ENCODE measurements at places on chromosomes 13 and 19. TPM values are rescaled to one million over a fixed set of nuclear protein-coding genes. Genes with fewer than 3 reads are reported as not detected.

DNA sequence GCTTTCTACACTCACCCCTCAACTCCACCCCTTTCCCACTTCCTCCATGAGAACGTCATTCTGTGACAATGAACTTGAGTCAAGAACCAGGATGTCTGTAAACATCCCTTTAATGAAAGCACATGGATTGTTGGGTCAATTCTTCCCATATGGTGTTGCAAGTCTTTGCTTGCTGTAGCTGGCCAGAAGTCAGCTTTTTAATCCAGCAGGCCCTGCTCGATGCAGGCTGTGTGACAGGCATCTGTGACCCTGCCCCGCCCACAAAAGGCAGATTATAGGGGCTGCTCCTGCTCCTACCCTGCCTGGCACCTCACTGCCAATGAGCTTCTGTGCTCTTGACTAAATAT lies 78.0 kb downstream of the STARD13 start:
- peak; percentile 59 for DNase-seq

Gene KLK8
- total RNA-seq: not detected

- DNase-seq: no peak
Observed at GRCh38 chr13:66803808-66804456, 426.2 kb downstream of the PCDH9 start.

GRCh38 chr19:48859711-48860572 lies 8.5 kb downstream of the PLEKHA4 start:
- no peak for DNase-seq

- no peak for DNase-seq
Observed at GRCh38 chr19:50309396-50310125, 19.6 kb downstream of the KCNC3 start.

DNA sequence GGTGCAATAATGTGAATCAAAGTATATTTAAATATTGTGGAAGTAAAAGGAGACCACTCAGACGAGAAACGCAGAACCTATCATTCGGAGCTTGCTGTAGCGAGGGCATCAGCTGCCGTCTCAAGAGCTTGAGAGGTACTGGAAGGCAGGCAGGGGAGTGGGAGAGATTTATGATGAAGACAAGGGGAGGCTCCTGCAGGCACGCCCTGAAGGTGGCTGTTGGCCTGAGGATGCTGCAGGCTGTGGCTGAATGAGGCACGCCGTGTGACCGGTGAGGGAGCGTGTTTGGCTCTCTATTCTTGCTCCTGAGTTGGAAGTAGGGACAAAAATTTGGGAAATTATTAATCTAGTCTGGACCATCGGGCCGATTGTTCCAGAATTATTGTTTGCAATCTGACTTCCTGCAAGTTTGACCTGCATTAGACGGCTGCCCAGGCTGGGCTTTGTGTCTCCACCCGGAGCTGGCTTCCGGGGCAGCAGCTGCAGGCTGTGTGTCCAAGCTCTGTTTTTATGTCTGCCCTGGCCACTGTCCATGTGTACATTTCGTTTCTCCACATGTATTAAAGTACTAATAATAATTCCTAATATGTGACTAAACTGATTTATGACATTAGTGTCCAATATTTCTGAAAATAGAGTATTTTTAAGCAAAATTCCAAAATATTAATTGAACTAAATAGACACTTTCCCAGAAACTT lies 91.1 kb upstream of the ANKRD10 start:
- peak; percentile 83 for DNase-seq

Gene CEACAM3
- total RNA-seq: 0.29 TPM

DNA sequence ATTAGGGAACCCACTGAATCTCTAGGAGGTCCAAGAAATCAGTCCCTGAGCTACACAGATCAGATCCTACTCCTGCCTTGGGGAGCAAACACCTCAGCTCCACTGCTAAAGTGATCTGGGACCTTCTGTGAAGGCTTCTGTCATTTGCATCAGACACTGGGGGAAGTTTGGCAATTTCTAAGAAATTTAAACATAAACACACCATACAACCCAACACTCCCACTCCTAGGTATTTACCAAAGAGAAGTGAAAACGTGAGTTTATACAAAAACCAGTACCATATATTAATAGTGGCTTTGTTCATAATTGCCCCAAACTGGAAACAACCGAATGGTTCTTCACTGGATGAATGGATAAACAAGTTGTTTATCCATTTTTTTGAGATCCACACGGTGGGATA lies 7.3 kb upstream of the TYROBP start:
- no peak for DNase-seq

- no peak for DNase-seq
Observed at GRCh38 chr13:40061466-40062450, 406.3 kb downstream of the COG6 start.

- DNase-seq: no peak
Observed at GRCh38 chr13:84296401-84296800, 414.1 kb upstream of the SLITRK1 start.

Gene FPR3
- total RNA-seq: 11.8 TPM

DNA sequence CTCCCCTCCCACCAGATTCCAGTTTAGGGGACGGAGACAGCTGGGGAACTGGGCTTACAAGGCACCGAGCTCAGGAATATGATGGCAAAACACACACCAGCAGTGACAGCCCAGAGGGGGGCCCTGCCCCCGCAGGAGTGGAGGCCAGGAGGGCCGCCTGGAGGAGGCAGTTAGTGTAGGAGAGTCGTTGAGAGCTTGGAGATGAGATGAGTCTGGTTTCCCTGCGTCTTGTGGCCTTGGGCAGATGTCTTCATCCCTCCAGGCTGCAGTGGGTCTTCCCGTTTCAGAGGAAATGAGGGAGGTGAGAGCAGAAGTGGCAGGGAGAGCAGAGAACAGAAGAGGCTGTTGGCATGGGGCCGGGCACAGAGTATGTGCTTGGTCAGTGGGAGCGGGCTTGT lies 4.9 kb downstream of the CELF5 start:
- DNase-seq: peak; percentile 16

Gene AZU1
- total RNA-seq: not detected

Gene TTYH1
- total RNA-seq: 2.4 TPM

Gene VSIG10L
- total RNA-seq: 0.85 TPM

DNA sequence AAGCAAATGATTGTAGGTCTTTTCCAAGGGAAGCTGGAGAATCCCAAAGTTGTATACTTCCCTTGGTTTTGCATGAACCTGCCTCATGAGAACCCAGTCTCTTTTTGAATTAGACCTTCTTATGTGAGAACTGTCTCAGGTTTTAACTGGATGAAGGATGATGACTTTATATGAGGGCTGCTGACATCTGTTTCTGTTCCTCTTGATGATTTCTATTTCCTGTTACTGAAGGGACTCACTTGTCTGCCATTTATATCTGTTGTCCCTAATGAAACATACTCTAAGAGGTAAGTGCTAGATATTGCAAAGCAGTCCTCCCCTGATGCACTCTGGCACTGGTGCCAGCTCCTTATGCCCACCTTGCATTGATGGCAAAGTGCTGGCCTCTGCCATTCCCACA lies 33.6 kb downstream of the ERICH4 start:
- no peak for DNase-seq

- no peak for DNase-seq
Observed at GRCh38 chr19:5624741-5625278, 1.9 kb downstream of the SAFB start.

- no peak for DNase-seq
Observed at GRCh38 chr13:112776354-112776753, 86.5 kb downstream of the ATP11A start.

GRCh38 chr13:43132257-43132656 lies 108.9 kb downstream of the DNAJC15 start:
- DNase-seq: no peak

DNA sequence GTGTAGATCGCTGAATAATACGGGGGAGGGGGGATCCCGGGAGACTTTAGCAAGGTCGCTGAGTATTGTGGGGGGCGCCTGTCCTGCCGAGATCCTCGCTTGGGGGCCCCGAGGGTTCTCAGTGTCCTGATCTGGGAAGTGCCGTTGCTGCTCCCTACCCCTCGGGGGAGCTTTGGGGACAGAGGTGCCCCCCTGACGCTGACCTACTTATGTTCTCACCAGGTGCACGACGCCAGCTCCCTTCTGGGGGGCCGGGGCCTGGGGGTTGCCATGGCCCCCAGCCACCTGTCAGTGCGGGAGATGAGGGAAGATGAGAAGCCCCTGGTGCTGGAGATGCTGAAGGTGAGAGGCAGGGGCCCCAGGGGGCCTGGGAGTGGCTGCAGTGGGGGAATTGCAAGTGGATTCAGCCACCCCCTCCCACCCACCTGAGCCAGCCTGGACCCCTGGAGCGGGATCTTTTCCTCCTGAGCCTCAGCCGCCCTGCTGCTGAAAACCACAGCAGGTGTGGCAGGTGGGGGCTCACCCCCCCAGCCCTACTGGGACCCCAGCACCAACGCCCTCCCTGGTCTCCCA lies 537 bp downstream of the NAT14 start:
- DNase-seq: no peak

Gene KLF2
- total RNA-seq: 73.5 TPM

DNA sequence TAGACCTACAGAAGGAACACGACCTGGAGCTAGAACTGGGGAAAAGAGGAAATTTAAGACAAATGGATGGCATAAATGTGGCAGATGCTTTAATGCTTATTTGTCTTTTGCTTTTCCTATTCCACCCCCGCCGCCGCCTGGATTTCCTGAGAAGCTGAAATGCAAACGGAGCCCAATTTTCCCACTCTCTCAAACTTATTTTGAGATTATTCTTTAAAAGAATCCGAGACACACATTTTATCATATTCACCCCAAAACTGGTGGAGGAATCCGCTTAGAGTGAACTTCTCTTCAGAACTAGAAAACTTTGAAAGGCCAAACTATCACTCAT lies 5.8 kb downstream of the POU4F1 start:
- DNase-seq: no peak

DNA sequence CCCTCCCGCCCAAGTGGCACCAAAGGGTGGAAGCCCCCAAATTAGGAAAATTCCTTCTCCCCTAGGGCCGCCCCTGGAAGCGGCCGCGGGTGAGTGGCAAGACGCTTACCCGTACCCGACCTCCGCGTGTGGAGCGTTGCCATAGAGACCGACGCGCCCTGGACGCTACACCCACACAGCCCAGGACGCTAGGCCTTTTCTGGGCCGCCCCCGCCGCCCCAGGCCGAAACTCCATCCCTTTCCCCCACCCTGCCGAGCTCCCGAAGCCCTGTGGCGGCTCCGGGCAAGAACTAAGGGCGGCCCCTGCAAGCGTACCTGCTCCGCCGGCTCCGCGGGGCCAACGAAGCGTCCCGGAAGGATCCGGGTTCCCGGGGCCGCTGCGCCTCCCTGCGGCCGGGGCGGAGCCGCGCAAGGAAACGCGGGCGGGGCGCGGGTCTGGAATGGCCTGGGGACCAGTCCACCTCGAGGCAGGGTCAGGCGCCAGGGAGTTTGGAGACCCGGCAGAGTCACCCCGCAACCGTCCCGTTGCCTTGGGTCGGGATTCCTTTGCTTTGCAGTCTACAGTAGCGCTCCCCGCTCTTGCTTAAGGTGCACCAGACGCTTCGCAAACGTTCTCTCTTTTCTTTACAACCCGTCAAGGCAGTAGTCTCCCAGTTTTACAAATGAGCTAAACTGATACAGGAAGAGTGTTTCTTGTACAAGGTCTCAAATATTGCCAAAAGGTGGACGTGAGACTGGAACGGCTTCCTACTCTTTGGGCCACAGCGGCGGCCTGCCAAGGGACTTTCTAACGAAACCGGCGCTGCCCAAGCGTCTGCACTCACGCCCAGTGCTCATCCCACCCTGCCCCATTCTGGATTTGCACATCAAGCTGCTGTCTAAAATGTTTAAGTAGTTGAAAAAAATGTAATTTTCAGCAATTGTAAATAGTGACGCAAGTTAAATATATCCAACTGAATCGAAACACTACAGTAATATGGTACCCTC lies at the start of gene NEK5:
Gene NEK5 (minus strand): TSS at position 360 of the 987 bp plus-strand sequence. CDS start 1,591 bp downstream, outside the sequence.
- peak; percentile 83 for DNase-seq

Gene SLITRK5
- 0.06 TPM for total RNA-seq

Gene FAAP24
- total RNA-seq: 0.79 TPM

DNA sequence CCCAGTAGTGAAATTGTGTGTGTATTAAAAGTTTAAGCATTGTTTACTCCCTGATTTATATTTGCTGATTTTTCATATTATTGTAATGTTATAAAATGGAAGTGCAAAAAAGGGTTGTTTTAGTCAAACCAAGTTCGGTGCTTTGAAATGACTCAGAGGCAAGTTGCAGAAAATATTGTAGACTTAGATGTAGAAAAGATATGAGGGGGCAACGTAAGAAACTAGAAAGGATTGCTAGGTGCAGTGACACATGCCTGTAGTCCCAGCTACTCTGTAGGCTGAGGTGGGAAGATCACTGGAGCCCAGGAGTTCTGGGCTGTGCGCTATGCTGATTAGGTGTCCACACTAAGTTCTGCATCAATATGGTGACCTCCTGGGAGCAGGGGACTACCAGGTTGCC lies 16.1 kb upstream of the LPAR6 start:
- no peak for DNase-seq

DNA sequence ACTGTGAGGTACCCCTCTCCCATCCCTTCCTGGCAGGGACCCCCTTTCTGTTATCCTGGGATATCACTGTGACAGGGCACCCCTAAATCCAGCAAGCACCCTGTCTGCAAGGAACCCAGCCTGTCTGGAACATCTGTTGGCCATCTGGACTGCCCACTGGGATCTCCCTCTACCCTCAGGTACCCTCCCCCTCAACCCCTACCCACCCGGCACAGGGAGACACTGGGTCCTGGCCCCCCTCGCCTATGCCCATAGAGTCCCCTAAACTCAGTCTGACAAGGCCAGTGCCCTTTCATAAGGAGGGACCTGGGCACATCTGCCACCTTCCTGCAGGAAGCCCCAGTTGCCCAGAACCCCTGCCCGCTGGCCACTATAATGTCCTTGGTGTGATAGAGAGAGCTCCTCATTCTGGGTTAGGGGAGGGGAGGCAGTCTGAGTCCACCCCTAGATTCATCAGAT lies 2.8 kb upstream of the SLC27A5 start:
- no peak for DNase-seq

Gene NBEA
- 20.2 TPM for total RNA-seq

GRCh38 chr13:110168999-110169933 lies 137.7 kb downstream of the COL4A1 start:
- no peak for DNase-seq

- peak; percentile 90 for DNase-seq
Observed at GRCh38 chr19:15332311-15332996, at the start of gene BRD4. Gene BRD4, minus strand, starts transcription at chr19:15332539. Its CDS starts 59,440 bp downstream, at chr19:15273099.

DNA sequence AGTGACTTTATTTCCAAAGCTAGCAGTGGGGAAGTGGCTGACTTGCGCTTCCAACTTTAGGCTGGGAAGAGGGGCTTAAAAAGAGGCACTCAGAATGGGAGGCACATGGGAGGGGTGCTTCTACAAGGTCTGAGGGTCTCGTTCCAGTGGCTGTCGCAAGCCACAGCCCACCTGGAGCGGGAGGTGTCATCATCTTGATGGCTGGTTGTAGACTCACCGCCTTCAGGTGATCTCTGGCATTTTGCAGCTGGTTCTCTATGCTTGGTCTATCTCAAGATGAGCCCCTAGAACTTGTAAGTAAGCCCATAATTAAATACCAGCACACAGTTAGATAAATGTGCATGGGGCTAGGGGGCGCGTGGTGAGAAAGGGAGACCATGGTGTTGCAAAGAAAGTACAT lies 9.2 kb downstream of the TEX29 start:
- no peak for DNase-seq

Data from right cardiac atrium (tissue), 5 donors.